ENCODE measurements at places on chromosomes 11 and 22.

- DNase-seq: no peak
These were observed 2.4 kb upstream of the ARSA start for GRCh38 chr22:50630376-50630775.

DNA sequence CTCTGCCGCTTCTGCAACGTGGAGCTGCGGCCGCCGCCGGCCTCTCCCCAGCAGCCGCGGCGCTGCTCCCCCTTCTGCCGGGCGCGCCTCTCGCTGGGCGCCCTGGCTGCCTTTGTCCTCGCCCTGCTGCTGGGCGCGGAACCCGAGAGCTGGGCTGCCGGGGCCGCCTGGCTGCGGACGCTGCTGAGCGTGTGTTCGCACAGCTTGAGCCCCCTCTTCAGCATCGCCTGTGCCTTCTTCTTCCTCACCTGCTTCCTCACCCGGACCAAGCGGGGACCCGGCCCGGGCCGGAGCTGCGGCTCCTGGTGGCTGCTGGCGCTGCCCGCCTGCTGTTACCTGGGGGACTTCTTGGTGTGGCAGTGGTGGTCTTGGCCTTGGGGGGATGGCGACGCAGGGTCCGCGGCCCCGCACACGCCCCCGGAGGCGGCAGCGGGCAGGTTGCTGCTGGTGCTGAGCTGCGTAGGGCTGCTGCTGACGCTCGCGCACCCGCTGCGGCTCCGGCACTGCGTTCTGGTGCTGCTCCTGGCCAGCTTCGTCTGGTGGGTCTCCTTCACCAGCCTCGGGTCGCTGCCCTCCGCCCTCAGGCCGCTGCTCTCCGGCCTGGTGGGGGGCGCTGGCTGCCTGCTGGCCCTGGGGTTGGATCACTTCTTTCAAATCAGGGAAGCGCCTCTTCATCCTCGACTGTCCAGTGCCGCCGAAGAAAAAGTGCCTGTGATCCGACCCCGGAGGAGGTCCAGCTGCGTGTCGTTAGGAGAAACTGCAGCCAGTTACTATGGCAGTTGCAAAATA is 816 bp downstream of the PDE3B start:
- DNase-seq: peak; percentile 47

GRCh38 chr22:44825310-44826150 is 73.2 kb downstream of the ARHGAP8 start:
- no peak for DNase-seq

GRCh38 chr11:118007040-118007439 is 20.8 kb downstream of the IL10RA start:
- DNase-seq: no peak

DNA sequence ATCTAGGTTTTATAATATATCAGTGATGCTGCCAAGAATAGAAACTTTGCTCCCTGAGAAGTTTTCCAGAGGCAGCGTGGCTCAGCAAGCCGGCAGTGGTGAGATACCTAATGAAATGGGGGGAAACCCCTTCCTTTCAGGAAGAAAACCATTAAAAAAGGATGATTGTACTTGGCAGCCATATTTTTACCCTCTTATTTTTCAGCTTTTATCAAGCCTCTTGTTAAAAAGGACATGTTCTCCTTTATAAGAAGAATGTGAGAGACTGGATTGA is 9.0 kb upstream of the ME3 start:
- DNase-seq: no peak

DNA sequence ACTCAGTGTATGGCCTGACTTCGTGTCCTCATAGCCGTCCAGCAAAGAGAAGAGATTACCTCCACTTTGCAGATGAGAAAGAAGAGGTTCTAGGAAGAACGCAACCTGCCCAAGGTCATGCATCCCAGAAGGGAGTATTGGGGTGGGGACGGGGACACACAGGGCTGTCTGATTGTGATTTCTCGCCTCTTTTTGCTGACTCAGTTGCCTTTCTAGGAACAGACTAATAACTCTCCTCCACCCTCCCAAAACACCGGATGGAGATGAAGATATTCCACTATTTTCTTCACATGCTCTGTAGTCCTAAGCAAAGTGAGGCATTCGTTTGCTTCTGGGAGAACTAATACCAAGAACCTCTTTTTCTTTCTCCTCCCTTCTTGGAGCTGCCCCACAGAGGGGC is 529.3 kb downstream of the MIAT start:
- no peak for DNase-seq

DNA sequence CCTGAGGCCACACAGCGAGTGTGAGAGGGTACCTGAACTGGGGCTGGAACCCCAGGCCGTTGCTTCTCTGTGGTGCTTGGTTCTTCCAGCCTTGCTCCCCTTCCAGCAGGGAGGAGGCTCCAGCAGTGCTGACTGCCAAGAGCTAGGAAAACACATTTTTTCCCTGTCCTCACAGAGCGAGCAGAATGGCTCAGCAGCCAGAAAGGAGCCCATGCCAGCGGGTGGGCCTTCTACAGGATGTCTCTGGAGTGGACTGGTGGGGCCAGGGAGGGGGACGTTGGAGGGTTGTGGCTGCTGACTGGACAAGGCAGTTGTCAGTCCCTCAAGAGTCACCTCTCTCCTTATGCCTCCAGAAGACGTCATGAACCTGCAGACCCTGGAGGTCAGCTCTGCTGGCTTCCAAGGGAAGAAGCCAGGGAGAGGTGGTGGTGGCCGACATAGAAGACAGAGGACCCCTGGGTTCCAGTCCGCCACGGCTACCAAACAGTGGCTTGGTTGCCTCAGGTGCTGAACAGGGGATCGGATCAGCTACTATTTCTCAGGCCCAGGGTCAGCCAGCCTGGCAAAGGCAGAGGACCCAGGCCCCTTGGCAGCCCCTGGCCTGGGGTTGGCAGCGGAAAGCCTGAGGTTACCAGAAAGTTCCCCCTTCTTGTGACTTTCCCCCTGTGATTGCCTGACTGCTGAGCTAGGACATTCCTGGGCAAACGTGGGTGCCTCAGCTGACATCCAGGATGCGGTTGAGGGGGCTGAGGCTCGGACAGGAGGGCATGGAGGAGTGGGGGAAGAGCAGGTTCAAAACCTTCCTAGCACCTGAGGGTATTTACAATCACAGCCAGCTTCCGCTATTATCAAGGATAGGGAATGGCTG is 3.7 kb downstream of the MAFF start:
- no peak for DNase-seq

DNA sequence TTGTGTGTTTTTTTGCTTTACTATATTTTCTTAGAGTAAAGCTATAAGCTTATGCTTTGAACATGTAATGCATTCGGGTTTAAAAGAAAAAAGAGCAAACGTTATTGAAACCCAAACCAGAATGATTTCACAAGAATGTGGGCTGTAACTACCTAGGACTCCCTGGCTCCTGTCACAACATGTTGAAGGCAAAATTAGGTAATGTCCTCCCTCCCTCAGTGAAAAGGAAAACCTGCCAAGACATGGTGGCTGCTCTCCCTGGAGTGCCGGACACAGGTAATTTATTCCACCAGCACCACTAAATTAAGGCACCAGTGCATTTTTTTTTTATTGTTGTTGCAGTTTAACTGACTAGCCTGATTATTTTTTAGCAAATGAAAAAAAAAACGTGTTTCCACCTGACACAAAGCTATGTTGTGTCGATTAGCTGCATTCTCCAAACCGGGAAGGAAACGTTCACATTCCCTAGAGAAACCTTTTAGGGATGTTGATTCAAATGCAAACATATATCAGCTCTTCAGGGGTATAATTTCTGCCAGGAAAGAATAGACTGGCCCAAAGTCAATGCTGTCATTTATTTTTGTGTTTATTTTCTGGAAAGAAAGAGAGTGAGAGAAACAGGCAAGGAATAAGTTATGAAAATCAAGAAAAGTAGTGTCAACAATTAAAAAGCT is 134.6 kb downstream of the CCDC34 start:
- no peak for DNase-seq

GRCh38 chr11:75275581-75275980 is 35.0 kb downstream of the TPBGL start:
- DNase-seq: peak; percentile 50

GRCh38 chr22:50674606-50675552 is 2.3 kb downstream of the SHANK3 start:
- peak; percentile 23 for DNase-seq

- no peak for DNase-seq
These were observed 362.4 kb downstream of the MN1 start for GRCh38 chr22:27439131-27439530.

DNA sequence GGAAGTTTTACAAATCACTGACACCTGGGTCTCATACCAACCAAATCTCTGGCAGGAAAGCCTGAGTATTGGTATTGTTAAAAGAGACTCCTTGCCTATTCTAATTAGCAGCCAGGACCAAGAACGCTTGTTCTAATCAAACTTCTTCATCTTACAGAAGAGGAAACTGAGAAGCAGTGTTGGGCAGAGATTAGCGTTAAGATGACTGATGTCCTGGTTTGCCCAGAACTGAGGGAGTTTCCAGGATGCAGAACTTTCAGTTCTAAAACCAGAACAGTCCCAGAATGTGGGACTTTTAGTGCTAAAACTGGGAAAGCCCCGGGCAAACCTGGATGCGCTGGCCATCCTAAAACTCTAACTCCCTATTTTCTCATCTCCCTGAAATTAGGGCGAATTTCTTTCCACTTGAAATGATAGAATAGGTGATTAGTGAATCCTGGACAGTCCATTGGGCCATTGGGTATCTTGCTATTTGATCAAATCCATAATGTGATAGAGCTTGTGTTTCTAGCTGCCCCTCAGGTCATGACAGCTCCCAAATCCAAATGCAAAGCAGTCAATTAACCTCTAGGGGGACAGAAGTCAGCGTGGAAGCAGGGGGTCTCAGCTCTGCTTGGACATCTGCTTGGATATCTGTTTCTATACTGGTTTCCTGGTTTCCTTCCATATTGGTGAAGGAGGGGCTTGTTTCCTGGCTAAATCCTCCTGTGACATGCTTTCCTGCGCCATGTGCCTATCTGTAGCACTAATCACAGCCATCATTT is 16.0 kb upstream of the TMPRSS13 start:
- no peak for DNase-seq

DNA sequence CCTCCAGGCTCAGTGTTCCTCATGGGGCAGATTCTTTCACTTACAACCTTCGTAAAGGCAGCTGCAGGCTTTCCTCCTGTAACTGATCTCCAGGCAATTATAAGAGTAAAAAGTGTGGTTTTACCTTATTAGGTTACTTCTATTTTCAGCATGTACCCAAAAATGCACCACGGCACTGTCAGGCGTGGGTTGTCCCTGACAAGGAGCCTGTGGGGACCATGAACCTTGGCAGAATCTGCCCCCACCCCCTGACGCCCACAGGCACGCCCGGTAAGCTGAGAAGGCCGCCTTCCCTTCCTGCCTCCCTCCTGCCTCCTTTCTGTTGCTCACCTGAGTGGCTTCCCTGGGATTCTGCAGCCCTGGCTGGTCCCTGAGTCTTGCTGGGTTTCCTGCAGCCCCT is 1383.3 kb downstream of the TBC1D22A start:
- DNase-seq: no peak

GRCh38 chr22:48974443-48975315 is 853.0 kb downstream of the BRD1 start:
- DNase-seq: no peak

DNA sequence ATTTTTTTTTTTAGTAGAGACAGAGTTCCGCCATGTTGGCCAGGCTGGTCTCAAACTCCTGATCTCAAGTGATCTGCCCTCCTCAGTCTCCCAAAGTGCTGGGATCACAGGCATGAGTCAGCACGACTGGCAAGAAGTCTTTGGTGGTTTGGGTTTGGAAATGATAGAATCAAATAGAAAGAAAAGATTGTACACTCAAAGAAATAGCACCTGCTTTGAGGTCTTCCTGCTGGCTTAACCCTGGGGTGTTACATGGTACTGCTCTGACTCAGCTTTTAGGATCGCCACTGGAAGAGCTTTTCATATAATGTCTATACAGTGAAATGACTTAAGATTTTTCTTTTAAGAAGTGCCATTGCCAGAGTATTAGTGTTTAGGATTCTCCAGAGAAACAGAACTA is 50.2 kb downstream of the JAM3 start:
- no peak for DNase-seq

GRCh38 chr11:44417731-44418455 is 108.0 kb upstream of the ALX4 start:
- no peak for DNase-seq

GRCh38 chr11:18775492-18776292 is 15.9 kb downstream of the PTPN5 start:
- peak; percentile 70 for DNase-seq

DNA sequence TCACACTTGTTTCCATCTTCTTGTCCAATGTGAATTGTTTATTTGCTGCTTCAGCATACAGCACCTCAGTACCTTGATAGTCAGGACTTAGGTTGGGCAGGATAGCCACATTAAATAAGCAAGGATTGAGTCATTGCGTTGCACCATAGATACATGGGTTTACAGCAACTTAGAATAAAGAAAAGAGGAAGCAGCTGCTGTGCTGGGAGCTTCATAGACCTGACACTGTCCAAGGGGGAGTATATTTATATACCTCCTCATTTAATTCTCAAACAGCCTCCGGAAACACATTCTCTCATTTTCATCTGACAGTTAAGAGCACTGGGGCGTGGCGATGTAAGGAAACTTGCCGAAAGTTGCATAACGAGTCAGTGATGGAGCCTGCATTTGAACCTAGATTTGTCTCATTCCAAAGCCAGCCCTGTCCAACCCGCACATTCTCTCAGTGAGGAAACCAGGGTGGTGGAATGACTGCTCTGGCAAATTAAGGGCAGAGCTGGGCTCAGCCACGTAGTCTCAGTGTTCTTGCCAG is 42.2 kb downstream of the UBASH3B start:
- no peak for DNase-seq

- DNase-seq: no peak
These were observed 205.0 kb downstream of the FAM76B start for GRCh38 chr11:95584589-95584988.

- DNase-seq: no peak
These were observed 18.6 kb downstream of the GLB1L2 start for GRCh38 chr11:134350381-134350780.

DNA sequence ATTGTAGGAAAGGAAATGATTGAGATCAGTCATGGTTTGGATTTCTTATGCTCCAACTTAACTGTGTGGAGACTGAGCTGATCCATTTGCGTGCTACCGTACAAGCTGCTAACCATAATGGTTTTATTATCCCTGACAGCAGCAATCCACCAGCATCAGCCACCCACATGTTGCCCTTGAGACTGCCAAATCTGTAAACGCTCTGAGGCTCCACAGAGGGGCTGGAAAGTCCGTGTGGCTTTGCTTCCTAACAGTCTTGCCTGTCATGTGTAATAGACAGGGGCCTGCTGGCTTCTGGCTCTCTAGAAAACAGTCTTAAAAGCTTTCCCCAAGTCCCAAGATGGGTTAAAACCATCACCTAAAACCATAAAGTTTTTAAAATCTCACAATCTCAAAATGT is 30.1 kb downstream of the ATG16L2 start:
- no peak for DNase-seq

GRCh38 chr11:62788991-62789390 is 1.8 kb downstream of the TMEM179B start:
- no peak for DNase-seq

DNA sequence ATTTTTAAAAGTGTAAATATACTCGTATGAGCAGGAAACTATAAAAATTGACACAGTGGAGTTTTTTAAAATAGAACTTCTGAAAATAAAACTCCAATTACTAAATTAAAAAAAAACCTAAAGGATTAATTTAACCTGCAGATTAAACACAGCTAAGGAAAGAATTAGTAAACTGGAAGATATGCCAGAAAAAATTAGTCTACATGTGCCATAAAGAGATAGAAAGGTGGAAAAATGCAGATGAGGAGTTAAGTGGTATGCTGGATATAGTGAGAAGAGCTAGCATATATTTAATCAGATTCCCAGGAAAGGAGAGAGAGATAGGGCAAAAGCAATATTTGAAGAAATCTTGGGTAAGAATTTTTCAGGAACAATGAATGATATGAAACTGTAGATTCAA is 315.8 kb upstream of the CADM1 start:
- DNase-seq: no peak

GRCh38 chr11:79291948-79292347 is 148.9 kb downstream of the TENM4 start:
- no peak for DNase-seq
